ENCODE measurements at places on chromosomes 16 and 17.

DNA sequence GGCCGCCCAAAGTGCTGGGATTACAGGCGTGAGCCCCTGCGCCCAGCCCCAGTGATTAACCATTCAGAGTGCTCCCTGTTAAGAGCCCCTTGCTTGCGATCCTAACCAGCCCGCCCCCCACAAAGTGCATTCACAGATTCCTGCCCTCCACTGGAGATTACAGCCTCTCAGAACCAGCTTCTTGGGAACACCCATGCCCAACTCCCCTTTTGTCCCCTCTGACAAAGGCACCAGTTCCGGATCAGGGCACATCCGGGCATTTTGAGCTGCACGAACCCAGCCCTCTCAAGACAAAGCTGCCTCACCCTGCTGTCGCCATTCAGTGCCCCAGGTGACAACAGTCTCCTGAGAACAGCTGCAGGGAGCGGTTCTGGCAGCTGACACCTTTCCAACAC lies 848 bp upstream of the KRT19 start:
- DNase-seq = no peak

GRCh38 chr17:77424585-77425344 lies 284.0 kb downstream of the SEC14L1 start:
- peak; percentile 88 for DNase-seq

DNA sequence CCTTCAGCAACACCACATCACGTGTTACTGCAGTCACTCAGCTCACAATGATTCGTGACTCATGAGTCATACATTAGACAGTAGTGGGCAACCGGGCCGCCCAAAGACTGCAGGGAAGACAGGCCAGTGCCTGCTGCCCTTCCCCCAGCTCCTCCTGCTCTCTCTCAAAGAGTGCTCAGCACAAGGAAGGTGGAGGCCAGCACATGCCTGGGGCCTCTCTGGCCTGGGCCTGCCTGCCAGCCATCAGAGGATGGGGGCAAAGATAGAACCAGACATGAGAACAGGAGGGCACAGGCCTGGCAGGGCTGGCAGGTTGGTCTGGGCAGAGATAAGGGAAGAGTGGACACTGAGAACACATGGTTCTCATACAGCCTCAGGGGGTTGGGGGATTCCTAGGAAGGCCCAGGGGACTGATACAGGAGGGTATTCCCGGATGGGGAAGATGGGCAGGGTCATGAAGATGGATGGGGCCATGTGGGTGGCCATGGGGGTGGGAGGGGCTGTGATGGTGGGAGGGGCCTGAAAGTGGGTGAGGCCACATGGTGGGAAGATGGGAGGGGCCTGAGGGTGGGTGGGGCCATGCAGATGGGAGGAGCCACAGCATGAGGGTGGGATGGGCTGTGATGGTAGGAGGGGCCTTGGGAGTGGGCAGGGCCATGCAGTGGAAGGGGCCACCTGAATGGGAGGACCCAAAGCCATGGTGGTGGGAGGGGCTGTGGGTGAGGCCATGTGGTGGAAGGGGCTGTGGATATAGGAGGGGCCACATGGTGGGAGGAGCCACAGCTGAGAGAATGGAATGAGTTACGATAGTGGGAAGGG lies 29.0 kb downstream of the KATNB1 start:
- no peak for DNase-seq

GRCh38 chr16:89095491-89095951 lies 1.9 kb downstream of the ACSF3 start:
- no peak for DNase-seq

DNA sequence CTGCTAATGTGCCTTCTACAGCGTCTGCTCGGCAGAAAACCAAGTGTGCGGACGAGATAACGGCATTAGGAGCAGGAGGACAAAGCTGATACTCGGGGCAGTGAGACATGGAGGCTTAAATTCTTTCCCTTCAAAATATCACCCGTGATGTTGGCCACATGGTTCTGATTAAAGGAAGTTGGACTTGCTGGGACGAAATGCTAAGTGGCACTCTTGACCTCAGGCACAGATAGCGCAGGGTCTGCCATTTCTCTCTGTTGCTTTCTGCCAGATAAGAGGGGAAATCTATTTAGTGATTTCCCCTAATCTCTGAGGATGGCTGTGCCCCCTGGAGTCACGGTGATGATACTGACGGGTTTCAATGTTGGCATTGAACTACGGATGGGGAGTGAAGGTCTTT lies 509.6 kb upstream of the EEF2KMT start:
- no peak for DNase-seq

DNA sequence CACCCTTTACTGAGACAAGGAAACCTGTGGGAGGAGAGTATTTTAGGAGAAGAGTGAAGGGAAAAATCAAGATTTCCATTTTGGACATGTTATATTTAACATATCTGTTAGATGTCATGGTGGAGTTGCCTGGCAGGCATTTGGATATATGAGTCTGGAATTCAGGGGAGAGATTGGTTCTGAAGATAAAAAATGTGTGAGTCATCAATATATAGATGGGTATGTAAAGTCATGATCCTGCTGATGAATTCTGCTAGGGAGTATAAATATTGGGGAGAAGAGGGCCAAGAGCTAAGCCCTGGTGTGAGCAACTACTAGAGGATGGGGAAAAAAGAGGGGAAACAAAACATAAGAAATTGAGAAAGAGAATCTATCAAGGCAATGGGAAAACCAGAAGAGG lies 151.3 kb upstream of the SOX9 start:
- no peak for DNase-seq

DNA sequence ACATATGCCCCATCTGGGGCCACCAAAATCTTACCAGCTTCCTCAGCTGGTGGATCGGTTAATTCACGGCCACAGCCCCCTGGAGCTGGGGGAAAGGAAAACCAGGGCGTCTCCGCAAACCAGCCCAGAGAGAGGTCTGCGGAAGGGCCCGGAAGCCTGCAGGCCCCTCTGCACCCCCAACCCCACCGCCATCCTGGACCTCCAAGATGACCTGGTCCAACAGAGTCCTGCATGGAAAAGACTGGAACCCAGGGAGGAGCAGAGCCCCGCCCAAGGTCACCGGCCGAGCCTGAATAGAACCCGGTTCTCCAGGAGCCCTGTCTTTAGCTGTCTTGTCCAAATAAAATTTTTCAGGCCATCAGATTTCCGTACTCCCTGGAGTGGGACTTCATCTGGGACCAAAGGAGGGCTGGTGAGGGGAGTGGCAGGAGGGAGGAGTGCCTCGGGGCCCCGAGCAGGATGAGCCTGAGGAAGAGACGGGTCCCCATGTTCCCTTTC lies 37.4 kb upstream of the NDRG4 start:
- no peak for DNase-seq

GRCh38 chr17:59244081-59244480 lies 23.8 kb downstream of the GDPD1 start:
- DNase-seq = no peak

GRCh38 chr16:85873153-85873552 lies 25.8 kb upstream of the IRF8 start:
- no peak for DNase-seq

GRCh38 chr17:29715680-29716079 lies 93.0 kb upstream of the CORO6 start:
- DNase-seq = no peak

- no peak for DNase-seq
Measured at GRCh38 chr17:64077379-64077778, 52.6 kb downstream of the ERN1 start.

- DNase-seq = no peak
Measured at GRCh38 chr17:78359321-78359996, 418 bp downstream of the SOCS3 start.

- DNase-seq = no peak
Measured at GRCh38 chr16:71687861-71688260, 36.6 kb downstream of the PHLPP2 start.

GRCh38 chr17:74547736-74548135 lies 1.8 kb upstream of the CD300C start:
- DNase-seq = no peak

DNA sequence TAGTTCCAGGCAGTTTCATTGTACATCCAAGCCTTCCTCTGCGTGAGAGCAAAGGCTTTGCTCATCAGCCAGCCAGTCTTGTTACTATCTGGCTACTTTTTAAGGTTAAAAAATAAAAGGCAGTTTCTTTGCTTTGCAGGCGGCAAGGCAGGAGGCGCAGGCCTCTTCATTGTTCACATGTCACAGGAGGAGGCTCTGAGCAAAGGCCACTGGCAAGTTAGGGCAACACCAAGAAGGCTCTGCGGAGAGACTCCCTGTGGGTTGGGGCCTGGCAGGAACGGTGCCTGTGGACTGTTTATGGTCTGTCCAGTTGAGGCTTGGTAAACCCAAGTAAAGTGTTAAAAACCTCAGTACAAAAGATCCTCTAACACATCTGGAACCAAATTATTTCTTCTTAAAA lies 3.9 kb upstream of the NT5C start:
- no peak for DNase-seq

GRCh38 chr16:12697437-12697836 lies 106.2 kb downstream of the CPPED1 start:
- no peak for DNase-seq

- no peak for DNase-seq
Measured at GRCh38 chr17:74296548-74296936, 22.5 kb downstream of the DNAI2 start.

GRCh38 chr17:73427198-73427597 lies 115.4 kb upstream of the CDC42EP4 start:
- no peak for DNase-seq

DNA sequence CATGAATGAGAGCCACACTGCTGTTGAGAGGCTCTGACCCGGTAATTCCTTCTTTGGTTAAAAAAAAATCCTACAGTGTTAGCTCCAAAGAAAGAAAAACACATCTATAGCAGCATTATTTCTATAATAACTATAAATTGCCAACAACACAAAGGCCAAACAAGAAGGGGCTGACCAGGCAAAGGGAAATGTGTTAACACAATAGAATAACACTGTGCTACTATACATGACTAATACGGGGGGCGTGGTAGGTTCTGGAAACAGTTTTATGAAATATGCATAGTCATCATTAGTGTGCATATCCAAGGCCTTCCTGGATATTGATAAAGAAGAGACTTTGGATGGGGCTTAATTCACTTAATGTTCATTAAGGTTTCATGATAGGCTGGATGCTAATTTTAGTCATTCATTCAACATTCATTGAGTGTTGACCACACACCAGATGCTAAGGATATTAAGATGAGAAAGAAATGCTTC lies 50.0 kb upstream of the CCL1 start:
- DNase-seq = no peak

DNA sequence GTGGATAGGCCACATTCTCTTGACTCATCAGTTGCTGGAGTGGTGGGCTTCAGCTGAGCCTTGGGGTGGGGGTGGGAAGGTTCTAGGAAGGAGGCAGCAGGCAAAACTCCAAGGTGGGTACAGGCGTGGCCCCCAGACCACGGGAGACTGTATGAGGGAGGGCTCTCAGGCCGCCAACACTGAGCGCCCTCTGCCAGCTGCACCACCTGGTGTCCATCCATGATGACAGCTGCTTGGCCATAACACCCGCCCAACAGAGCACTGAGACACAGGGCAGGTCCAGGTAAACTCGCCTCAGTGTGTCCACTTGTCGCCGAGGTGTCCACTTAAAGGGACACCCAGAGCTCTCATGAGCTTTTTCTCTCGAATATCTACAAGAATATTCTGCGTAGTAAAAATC lies 133.5 kb downstream of the C16orf95 start:
- DNase-seq = no peak

DNA sequence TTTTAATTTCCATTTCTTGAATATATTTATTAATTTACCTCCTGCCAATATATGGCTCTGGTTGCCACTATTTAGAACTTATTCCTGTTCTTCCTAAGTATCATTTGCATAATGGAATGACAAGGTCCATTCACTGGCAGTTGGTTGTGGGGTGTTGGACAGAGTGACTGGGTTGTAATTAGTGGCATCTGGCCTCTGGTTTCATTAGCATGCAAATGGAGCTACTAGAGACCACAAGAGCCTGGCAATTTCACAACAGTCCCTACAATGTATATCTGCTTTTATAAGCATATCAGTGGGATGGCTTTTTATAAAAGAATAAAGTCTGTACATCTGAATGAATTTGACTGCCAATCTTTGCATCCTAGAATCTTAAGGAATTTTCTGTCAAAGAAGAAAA lies 1030.9 kb upstream of the CDH8 start:
- no peak for DNase-seq

- no peak for DNase-seq
Measured at GRCh38 chr16:74186561-74186971, 110.0 kb upstream of the PSMD7 start.

GRCh38 chr17:7929158-7930023 lies at the start of gene KCNAB3:
Gene KCNAB3 (minus strand): TSS chr17:7929856. CDS start chr17:7929435, 421 bp downstream.
- DNase-seq = no peak

DNA sequence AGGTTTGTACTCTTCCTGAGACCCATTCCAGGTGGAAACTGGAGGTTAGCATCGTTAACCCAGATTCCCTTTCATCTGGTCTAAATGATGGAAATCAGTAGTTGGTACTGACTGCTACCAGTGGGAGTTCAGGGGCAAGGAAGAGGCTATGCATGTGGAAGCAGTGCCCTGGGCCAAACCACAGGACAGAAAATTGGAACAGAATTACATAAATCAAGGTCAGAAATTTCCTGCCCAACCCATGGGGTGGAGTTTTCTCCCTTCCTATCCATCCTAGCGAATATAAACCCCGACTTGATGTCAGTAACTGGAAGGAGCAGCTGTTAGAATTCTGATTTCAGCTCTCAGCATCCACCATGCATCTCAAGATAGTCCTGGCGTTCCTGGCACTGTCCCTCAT lies at the start of gene AOC2:
TSS of gene AOC2 (plus strand) at position 310 of the 400 bp plus-strand sequence. CDS start at position 357, 47 bp downstream.
- DNase-seq = peak; percentile 17

- no peak for DNase-seq
Measured at GRCh38 chr17:16129441-16130205, 85.7 kb downstream of the NCOR1 start.

DNA sequence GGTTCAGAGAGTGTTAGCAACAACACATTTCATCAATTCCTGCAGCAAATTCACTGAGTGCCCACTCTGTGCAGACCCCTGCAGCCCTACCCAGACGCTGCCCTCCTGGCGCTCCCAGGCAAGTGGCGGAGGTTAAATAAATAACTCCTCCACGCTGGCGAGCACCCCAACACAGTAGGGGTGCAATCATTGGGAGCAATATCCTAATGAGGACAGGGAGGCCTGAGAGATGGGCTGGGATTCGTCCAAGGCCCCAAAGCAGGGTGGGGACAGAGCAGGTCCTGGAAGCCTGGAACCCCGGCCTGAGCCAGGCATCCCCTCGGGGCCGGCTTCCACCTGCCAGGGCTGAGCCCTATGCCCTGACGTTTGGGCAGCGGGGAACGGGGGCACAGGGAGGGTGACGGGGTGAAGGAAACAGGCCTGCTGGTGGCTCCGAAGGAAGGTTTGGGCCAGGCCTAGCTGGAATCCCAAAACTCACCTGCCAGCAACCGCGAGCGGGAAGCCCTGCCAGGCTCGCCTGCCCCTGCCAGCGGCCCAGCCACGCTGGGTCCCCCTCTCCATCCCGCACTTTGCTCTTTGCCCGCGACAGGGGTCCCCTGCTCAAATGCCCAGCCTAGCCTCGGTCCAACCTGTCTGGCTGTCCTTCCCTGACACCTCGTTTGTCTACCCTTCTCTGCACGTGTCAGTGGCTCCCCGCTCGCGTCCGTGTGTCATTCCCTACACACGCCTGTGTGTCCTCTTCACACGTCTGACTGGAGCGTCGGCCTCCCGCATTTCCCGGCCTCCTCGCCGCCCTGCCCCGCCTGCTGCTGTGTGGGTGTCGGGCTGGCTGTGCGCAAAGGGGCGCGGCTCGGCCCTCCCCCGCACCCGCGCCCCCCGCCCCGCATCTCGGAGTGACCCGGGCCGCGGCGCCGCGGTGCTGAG lies 721 bp upstream of the BEAN1 start:
- no peak for DNase-seq

- no peak for DNase-seq
Measured at GRCh38 chr17:64213995-64214811, 48.9 kb downstream of the TEX2 start.
